Breast epithelium (tissue), 4 donors: ENCODE measurements at places on chromosomes 7 and 10. TPM values are rescaled to one million over a fixed set of nuclear protein-coding genes. Genes with fewer than 3 reads are reported as not detected.

The DNTT gene
- not detected for total RNA-seq

DNA sequence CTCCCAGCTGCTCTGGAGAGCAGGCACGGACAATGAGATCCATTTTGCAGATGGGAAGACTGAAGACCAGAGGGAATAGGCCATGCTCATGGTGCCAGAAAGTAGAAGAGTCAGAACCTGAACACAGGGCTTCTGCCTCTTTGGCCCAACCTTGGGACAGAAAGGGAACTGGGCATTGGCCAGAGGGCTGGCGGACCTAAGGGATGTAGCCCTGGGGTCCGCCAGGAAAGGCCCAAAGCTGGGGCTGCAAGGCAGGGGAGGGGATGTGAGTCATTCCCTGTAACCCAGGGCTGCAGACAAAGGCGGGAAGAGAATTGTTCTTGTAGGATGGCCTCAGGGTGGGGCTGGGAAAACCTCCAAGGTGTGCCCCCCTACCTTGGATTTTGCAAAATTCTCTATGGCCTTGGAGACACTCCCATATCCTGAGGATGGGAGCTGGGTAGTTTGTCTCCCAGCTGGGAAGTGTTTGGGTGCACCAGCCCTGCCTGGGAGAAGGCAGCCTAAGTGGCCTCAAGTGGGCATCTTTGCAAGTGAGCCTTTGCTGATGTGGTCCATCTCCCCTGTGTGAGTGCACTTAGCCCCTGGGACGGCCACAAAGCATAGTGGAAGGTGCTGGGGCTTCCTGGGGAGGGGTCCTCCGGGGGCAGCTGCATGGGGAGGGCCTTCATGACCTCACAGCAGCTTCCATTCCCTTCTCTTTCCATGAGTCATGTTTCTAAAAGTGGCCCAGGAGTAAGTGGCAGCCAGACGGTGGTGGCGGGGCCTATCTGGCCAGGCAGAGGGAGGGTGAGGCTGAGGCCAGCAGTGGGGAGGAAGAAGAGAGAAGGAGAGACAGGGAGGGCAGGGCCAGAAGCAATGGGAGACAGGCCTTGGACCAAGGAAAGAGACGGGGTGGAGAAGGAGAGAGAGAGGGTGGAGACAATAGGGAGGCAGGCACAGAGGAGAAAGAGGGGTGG lies 9.2 kb downstream of the AQP1 start:
- no peak overlapping the region for H3K4me3 ChIP-seq
- DNase-seq = peak; percentile 30
- peak overlapping the region; percentile 55 for H3K27ac ChIP-seq
- H3K27me3 ChIP-seq = no peaks in the 10 kb centered on the region
- no peaks in the 10 kb centered on the region for H3K4me1 ChIP-seq
- H3K36me3 ChIP-seq = no peaks in the 10 kb centered on the region

The ARMC10 gene
- total RNA-seq = 49.8 TPM

The TET1 gene
- total RNA-seq = 6.9 TPM

- no peaks in the 10 kb centered on the region for H3K4me1 ChIP-seq
- H3K36me3 ChIP-seq = no peaks in the 10 kb centered on the region
- H3K27ac ChIP-seq = no peak overlapping the region
Measured at GRCh38 chr7:9978106-9979064, 995.3 kb upstream of the PHF14 start.

DNA sequence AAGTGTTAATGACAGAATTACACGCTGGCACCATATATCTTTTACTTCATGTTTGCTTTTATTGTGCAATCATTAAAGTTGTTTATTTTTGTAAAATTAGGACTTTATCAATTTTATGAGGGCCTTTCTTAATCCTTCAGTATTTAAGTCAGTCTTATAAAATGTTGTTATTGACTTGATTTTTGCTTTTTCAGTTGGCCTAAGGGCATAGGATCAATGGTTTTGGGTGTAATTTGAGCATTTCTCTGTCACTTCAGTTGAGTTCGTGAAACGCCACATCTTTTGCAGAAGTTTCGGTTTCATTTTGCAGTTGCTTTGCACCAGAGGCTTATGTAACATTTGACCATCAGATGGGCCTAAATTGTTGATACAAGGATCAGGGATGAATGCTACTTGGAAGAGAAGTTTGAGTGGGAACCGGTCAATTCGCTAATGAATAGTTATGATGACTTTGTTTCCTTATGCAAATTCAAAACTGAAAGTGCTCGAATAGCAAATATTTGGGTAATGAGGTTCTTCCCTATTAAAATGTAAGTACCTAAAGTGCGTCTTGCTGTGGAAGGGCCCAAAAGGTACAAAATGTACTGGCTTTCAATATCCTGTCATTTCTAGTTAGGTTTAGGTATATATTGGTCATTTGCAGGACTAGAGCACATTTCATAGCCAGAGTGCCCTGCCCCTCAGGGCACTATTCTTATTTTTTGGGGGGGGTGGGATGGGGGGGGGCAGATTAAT lies 340.9 kb downstream of the LRMDA start:
- no peak overlapping the region for H3K27ac ChIP-seq
- no peaks in the 10 kb centered on the region for H3K36me3 ChIP-seq
- H3K4me3 ChIP-seq = peak overlapping the region; percentile 13
- no peaks in the 10 kb centered on the region for H3K27me3 ChIP-seq
- no peak for DNase-seq

DNA sequence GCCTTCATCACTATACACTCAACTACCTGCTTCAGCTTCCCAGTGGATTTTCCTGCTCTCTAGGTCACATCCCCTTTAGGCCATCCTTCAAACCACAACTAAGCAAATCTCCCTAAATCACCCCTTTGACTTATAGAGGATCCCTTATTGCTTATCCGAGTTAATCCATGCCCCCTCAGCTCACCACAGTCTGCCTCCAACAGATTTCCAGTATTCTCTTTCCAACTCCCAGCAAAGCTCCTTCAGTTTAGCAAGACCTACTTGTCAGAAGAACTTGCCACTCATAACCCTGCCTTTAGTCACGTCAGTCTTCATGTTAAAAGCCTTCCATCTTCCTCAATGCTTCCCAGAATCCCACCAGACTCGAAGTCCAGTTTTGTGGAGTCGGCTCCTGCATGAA lies 38.6 kb downstream of the RAPGEF5 start:
- no peaks in the 10 kb centered on the region for H3K36me3 ChIP-seq
- H3K4me1 ChIP-seq = no peaks in the 10 kb centered on the region
- DNase-seq = no peak
- no peaks in the 10 kb centered on the region for H3K27me3 ChIP-seq
- no peak overlapping the region for H3K4me3 ChIP-seq

- H3K4me3 ChIP-seq = no peak overlapping the region
- DNase-seq = no peak
- no peaks in the 10 kb centered on the region for H3K36me3 ChIP-seq
- no peaks in the 10 kb centered on the region for H3K4me1 ChIP-seq
Measured at GRCh38 chr7:25926009-25926408, 226.0 kb upstream of the NFE2L3 start.

DNA sequence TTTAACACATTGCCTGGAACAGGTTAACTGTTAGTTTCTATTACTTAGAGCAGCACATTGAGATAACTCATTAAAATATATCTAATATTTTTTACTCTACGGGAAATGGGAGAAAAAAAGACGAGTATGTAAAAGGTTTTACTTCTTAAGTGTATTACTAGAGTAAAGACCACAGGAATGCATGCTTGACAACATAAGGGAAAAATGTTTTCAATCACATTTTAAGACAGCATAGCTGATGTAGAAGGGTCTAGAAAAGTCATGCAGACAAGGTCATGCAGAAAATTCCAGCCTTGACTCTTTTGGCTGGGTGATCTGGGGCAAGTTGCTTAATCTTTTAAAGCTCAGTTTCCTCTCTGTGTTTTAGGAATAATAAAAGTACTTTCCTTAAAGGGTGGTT lies 806.2 kb downstream of the CNTNAP2 start:
- H3K4me1 ChIP-seq = no peaks in the 10 kb centered on the region
- H3K4me3 ChIP-seq = no peak overlapping the region
- H3K36me3 ChIP-seq = no peaks in the 10 kb centered on the region
- H3K27me3 ChIP-seq = no peaks in the 10 kb centered on the region
- no peak overlapping the region for H3K27ac ChIP-seq
- DNase-seq = no peak

DNA sequence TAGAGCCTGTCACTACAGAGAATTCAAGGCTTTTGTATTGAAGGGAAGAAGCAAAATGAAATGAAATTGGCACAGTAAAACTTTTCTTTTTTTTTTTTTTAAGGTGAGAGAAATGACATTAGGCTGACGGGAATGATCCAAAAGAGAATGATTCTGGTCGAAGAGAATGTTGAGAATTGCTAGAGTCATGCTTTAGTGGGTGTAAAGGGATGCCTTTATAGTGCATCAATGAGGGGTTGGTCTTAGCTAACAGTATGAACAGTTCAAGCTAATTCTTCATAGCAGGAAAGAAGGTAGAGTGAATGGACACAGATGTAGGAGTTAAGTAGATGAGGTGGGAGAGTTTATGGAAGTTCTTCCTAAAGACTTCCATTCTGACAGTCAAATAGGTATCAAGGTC lies 32.3 kb upstream of the LSM8 start:
- no peak overlapping the region for H3K27ac ChIP-seq
- no peak overlapping the region for H3K4me3 ChIP-seq
- H3K36me3 ChIP-seq = no peaks in the 10 kb centered on the region

- H3K4me1 ChIP-seq = no peaks in the 10 kb centered on the region
- H3K4me3 ChIP-seq = no peak overlapping the region
- no peaks in the 10 kb centered on the region for H3K36me3 ChIP-seq
- H3K27ac ChIP-seq = no peak overlapping the region
Measured at GRCh38 chr10:3931224-3931623, 146.2 kb upstream of the KLF6 start.

DNA sequence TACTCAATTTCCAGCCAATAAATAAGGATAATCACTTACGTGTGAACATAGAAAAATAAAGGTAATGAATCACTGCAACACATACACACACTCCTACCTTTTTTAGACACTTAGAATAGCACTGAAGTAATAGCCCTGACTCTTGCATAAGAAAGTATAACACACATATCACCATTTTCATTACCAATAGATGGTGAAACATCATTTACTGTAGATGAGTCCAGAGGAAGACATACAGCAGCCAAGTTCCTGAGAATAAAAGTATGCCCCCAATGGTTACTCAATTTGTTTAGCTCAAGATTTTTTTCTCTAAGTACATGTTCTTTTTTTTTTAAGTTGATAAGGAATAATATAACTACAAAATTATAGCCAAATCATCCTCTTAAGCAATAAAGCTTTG lies 316.3 kb downstream of the PARD3 start:
- no peak for DNase-seq
- no peaks in the 10 kb centered on the region for H3K4me1 ChIP-seq
- no peaks in the 10 kb centered on the region for H3K27me3 ChIP-seq
- H3K36me3 ChIP-seq = no peaks in the 10 kb centered on the region
- H3K27ac ChIP-seq = no peak overlapping the region

DNA sequence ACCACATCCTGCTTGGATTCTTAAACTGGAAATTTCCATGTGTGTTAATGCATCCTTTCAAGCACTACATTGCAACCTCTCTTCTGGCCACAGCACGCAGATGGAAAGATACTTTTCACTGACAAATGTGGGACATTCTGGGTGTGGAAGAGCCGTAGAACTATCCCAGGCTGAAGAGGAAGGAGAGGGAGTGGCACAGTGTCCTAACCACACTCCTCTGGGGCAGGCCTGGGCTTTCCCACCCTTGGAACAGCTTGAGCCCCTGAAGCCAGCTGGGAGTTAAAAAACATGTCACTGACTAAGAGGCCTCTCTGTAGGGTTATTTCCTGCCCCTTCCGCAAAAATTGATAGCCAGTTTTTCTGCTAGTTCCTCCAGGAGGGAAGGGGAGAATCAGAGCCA lies 34.0 kb upstream of the DNMBP start:
- DNase-seq = no peak
- no peak overlapping the region for H3K4me3 ChIP-seq
- H3K27ac ChIP-seq = peak overlapping the region; percentile 70
- H3K36me3 ChIP-seq = no peaks in the 10 kb centered on the region
- H3K27me3 ChIP-seq = no peaks in the 10 kb centered on the region
- no peaks in the 10 kb centered on the region for H3K4me1 ChIP-seq

- no peaks in the 10 kb centered on the region for H3K27me3 ChIP-seq
- H3K27ac ChIP-seq = no peak overlapping the region
- no peak overlapping the region for H3K4me3 ChIP-seq
- H3K4me1 ChIP-seq = no peaks in the 10 kb centered on the region
- no peaks in the 10 kb centered on the region for H3K36me3 ChIP-seq
- no peak for DNase-seq
Measured at GRCh38 chr7:134318443-134318842, 1.7 kb upstream of the SLC35B4 start.

DNA sequence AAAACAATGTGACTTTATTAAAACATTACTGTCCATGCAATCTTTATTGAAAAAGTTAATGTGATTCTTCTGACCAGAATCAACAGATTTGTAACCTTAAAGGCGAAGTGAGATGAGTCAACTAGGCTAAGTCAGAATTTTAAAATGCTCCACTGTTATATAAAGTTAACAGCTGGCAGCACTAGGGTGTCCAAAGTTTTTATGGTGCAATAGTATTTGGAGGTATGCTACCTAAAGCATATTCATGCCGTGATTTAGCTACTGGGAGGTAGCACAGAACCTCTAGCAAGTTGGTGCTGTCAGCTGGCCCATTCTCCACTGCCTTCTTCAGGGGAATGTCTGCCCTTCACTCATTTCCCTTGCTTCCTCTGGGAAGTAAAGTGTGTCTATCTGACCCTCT lies 126.7 kb downstream of the RAPGEF5 start:
- no peak overlapping the region for H3K4me3 ChIP-seq
- no peak for DNase-seq
- H3K36me3 ChIP-seq = no peaks in the 10 kb centered on the region
- no peaks in the 10 kb centered on the region for H3K4me1 ChIP-seq
- H3K27me3 ChIP-seq = no peaks in the 10 kb centered on the region

The NXPH1 gene
- total RNA-seq = not detected

The FMC1 gene
- total RNA-seq = 12.5 TPM

- no peak for DNase-seq
- H3K36me3 ChIP-seq = no peaks in the 10 kb centered on the region
- no peaks in the 10 kb centered on the region for H3K27me3 ChIP-seq
Measured at GRCh38 chr10:33388785-33389184, 54.3 kb upstream of the NRP1 start.

DNA sequence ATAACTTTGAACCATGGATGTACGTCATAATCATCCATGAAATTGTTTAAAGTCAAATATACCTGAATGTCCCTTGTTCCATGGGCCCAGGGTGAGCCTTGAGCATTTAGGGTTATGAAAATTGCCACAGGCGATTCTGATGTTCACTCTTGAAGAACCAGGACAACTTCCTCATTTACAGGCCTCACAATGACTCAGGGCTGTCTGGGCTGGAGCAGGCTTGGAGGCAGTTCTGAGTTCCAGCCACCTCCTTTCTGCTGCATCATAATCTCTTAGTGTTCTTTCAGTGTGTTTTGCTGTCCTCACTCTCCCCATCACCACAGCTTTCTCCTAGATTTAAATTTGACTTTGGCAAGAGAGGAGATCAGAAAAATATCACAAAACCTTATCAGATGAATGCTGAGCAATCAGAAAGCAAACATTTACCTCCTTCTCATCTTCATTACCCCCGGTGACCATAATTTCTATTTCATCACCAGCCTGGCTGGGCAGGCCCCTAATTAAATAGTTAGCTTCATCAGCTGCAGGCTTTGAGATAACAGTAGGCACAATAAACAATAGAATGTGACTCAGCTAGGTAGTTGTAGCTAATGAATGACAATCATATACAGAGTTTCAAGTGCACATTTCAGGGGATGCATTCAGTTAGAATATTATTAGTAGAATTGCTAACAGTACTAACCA lies 571.0 kb downstream of the SH2D4B start:
- no peak for DNase-seq
- H3K4me1 ChIP-seq = no peaks in the 10 kb centered on the region
- no peak overlapping the region for H3K4me3 ChIP-seq
- H3K27ac ChIP-seq = no peak overlapping the region
- no peaks in the 10 kb centered on the region for H3K27me3 ChIP-seq

The ANXA11 gene
- total RNA-seq = 93.4 TPM

The BAMBI gene
- 41.9 TPM for total RNA-seq

The HTR5A gene
- not detected for total RNA-seq
